GM03348 (cell line): ENCODE measurements at places on chromosomes 4 and X.

DNA sequence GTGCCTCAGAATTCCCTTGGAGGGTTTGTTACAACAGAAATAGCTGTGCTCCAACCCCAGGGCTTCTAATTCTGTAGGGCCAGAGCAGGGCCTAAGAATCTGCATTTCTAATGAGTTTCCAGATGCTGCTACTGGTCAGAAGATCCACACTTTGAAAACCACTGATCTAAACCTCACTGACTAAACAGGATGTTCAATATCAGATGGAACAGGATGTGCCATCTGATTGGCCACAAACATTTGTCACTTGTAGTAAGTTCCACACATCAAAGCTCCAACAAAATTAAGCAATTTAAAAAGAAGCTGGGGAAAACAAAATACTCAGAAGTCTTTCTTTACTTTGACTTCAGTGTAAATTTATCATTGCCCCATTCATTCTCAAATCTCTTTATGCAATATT is 14.3 kb downstream of the CASK start:
- no peak for DNase-seq

- DNase-seq: no peak
Observed at GRCh38 chr4:3358656-3359055, 65.8 kb downstream of the RGS12 start.

- no peak for DNase-seq
Observed at GRCh38 chr4:6177587-6178197, 22.7 kb downstream of the JAKMIP1 start.

- DNase-seq: no peak
Observed at GRCh38 chr4:97496298-97496873, 646.9 kb downstream of the STPG2 start.
